ENCODE measurements at places on chromosomes 7 and 10.

DNA sequence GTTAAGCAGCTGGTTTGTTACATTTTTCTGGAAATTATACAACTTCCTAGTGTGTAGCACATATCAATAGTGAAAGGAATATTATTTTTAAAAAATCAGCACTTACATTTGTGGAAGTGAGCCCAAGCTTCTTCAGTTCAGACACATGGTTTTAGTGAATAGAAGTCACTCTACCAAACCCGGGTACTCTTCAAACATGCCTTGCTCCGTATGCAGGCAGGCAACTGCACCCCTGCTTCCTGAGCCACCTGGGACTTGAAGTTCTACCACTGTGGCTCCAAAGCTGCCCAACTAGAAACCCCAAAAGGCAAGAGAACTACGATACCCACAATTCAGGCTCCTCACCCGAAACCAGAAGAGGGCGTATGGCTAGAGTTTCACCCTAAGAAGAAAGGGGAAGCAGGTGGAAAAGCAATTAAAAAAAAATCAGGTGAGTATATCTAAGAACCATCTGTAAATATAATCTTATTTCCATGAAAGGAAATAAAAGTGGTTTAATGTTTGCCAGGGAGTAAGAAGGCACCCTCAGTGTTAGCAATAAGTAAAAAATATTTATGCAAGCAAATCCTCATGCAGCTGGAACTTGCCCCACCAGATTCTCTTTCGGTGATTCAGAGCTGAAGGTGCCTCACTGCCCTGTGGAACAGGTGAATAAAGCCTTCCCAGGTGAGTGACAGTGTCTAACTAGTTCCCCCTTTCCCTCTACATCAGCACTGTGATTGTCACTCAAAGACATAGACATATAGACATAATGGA is at the start of gene MACC1:
TSS of gene MACC1 (minus strand) at position 192 of the 756 bp plus-strand sequence. CDS start 55,522 bp downstream, outside the sequence.
- DNase-seq: no peak

DNA sequence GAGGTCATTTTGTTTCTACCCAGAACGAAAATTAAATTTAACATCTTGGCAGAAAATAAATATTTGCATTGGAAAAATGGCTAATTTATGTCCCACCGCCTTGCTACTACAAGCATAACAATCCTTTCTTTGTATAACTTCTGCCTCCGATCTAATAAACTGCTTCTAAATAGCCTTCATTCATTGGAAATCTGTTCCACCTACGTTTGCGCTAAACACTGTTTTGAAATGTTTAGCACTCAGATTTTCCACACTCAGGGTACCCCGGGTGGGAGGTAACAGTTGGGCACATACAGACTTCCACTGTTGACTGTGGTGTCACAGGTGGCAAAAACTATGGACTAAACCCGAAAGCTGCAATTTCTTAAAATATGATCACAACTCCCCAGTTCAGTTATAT is 96.4 kb downstream of the FGFR2 start:
- no peak for DNase-seq

DNA sequence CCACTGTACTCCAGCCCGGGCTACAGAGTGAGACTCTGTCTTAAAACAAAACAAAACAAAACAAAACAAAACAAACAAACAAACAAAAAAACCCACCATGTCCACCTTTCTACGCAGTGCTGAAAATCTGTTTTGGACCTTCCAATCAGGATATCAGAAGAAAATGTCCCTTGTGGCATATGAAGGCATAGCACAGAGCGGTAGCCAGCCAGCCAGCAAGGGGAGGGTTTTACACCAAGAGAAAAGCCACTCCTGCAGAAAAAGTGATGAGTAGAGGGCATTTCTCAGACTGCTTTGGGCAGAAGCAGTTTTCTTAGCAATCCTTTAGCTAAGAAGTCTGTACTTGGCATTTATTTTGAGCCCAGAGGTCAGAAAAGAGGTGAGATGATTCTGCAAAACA is 612.2 kb downstream of the TYW1 start:
- no peak for DNase-seq

GRCh38 chr10:113094114-113094486 is 144.1 kb downstream of the TCF7L2 start:
- DNase-seq: no peak

DNA sequence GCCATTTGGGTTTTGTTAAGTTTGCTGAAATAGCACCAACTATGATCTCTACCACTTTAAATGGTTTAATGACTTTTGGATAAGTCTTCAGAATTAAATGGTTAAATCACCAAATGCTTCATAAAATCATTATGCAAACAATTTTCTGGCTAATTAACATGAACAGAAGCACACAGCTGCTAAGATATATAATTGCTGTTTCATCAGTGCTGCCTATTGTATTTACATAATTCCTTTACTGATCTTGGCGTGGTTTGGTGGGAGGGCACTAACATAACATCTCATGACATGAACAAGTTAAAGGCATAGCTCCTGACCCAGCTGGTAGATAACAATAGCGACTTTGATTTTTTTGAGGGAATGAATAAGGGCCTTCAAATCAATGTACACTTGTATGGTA is 94.1 kb downstream of the FZD1 start:
- DNase-seq: no peak

GRCh38 chr7:54550471-54550870 is 8.3 kb downstream of the VSTM2A start:
- no peak for DNase-seq

- no peak for DNase-seq
Observed at GRCh38 chr7:27277628-27278027, 35.0 kb downstream of the EVX1 start.

- no peak for DNase-seq
Observed at GRCh38 chr7:68694656-68695055, 903.6 kb upstream of the AUTS2 start.

GRCh38 chr7:151017953-151018420 is 6.3 kb downstream of the ATG9B start:
- peak; percentile 38 for DNase-seq

DNA sequence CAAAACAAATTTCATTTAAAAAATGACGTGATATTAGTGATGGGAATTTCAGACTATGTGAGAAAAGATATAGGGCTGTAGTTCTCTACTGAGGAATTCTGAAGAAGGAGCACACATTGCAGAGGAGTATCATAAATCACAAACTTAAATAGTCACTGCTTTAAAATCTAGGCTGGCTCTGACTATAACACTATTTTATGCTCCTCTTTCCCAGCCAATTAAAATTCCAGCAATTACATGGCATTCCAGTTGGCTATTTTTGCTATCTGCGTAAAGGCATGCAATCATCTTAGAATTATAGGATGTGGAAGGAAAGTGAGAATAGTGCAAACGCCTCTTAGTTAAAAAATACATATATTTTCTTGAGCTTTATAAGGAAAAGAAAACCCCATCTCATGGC is 123.1 kb downstream of the GNAI1 start:
- DNase-seq: no peak

GRCh38 chr7:122067077-122067476 is 77.0 kb downstream of the AASS start:
- no peak for DNase-seq

GRCh38 chr7:94054130-94054529 is 50.0 kb upstream of the BET1 start:
- peak; percentile 36 for DNase-seq

DNA sequence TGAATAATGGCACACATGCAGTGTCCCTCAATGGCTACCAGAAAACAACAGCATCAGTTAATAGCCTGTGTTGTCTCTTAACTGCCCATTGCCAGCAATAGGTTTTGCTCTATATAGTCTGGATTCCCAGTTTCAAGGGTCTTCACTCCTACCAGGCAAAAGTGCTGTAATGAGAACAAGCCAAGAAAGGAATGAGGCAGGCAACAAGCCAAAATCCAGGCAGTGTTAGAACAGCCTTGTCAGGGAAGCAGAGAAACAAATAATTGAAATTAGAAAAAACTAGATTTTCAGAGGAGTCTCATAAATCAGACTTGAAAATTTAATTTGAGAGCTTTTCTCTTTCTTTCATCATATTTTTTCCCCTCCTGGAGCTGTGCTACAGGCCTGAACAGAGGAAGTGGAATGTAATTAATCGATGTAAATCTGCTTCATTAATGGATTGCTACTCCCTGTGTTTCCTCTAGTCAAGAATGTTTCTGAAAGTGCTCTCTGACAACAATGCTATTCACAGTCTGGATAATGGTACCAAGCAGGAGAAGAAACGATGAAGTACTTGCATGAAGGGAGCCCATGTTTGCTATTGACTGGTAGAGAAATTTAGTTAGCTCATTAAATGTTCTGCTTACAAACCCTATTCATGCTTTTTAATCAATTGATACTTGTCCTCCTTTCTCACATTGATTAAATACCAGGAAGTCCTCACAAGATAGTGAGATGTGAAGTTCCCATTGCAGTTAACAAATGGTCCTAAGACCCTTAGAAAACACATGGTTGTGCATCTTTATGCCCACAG is 202.0 kb upstream of the LRRTM3 start:
- DNase-seq: no peak
